ENCODE measurements at places on chromosomes 3 and 15.

- DNase-seq, result no peak
Observed at GRCh38 chr15:75775296-75776064, 62.8 kb upstream of the CSPG4 start.

- peak; percentile 41 for DNase-seq
Observed at GRCh38 chr15:63198371-63199250, 9.2 kb downstream of the RAB8B start.

- DNase-seq, result no peak
Observed at GRCh38 chr15:41996921-41997592, 23.8 kb downstream of the PLA2G4E start.

GRCh38 chr15:74867466-74868038 lies 5.6 kb downstream of the SCAMP2 start:
- no peak for DNase-seq

- no peak for DNase-seq
Observed at GRCh38 chr3:143502081-143502480, 346.2 kb downstream of the SLC9A9 start.

- no peak for DNase-seq
Observed at GRCh38 chr3:18194431-18194830, 230.7 kb downstream of the SATB1 start.

DNA sequence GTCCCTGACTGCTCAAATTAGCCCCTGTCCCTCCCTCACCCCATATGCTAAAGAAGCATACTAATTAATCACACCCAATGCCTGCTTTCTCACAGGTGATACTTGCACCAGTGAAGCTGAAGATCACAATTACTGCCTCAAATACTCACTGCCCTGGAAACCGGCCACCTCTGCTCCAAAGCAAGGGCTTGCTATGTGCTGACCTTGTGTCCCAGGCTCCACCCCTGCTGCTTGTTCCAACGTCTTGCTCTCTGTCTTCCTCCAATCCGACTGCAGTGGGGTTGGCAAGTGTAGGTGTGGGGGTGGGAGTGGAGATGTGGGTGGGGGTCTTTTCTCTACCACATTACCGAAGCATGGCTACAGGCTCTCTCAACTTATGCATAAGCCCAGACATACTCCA lies 55.7 kb upstream of the PSMD6 start:
- DNase-seq, result no peak

DNA sequence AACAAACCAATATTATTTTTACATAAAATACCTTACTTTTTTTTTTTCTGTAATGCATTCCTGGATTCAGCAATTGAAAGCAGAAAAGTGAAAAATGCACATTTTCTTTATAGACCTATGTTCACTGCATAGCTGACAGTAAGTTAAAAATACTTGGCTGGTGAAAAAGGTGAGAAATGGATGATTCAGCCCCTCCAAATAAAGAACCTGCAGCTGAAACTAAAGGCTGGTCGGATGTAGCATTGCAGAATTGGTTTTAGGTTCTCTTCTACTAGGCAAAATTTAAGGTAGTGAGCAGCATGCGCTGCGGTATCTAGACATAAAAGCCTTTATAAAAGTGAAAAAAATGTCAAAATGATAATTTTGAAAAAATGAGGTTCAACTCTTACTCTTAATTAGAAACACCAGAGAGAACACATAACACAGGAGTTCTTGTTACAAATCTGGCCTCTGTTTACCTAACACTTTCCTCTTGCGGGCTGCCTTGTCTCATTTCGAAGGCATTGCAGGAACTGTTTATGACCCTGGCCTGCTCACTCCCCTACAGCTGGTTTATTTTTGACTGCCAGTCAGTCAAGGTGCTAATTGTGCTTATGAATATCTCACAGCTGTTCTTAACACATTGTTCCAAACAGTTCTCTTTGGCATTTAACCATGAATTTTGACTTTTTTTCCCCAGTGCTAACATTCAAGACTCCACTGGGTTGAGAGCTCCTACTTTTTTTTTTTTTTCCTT lies 455.4 kb upstream of the TBL1XR1 start:
- no peak for DNase-seq

DNA sequence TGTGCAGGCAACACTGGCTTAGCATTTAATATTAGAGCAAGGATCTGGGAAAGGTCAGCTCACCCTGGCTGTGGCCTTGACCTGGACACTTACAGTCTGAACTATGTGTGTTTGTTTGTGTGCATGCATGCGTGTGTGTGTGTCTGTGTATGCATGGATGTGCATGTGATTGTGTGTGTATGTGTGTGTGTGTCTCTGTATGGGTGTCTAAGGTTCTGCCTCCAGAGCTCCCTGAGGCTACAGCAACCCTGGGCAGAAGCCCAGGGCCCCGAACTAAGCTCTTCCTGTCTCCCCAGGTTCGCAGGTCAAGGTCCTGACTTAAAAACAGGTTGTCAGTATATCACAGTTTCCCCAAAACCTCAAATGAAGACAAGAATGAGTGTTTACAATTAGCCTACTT lies 51.3 kb downstream of the SUSD5 start:
- DNase-seq, result no peak

- DNase-seq, result no peak
Observed at GRCh38 chr3:157920822-157921700, 185.2 kb downstream of the SHOX2 start.

GRCh38 chr3:42539871-42540714 lies 37.6 kb downstream of the VIPR1 start:
- DNase-seq, result peak; percentile 74

DNA sequence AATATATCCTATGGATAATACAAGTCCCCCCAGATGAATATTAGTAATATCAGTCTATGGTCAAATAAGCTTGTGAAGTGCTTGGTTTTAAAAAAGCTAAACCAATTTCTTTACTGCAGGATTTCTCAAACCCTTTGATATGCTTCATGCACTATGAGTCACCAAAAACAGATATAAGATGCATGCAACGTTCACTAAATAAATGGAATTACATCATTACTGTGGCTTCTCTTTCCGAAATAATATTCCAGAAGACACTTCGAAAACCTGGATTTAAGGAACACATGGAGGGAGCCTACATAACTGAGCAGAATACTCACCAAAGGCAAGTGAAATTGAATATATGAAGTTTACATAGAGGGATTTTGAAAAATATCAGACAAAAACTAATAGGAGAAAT lies 126.3 kb upstream of the ABI3BP start:
- no peak for DNase-seq

DNA sequence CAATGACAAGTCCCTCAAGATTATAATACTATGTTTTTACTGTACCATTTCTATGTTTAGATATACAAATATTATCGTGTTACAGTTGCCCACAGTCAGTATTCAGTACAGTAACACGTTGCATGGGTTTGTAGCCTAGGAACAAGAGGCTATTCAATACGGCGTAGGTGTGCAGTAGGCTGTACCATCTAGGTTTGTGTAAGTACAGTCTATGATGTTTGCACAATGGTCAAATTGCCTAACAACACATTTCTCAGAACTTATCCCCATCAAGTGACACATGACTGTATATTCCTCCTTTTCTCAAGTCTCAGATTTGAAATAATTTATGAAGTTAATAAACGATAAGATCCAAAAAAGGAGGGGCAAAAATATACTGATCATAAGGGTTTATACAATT lies 21.7 kb downstream of the ZDHHC3 start:
- DNase-seq, result no peak

DNA sequence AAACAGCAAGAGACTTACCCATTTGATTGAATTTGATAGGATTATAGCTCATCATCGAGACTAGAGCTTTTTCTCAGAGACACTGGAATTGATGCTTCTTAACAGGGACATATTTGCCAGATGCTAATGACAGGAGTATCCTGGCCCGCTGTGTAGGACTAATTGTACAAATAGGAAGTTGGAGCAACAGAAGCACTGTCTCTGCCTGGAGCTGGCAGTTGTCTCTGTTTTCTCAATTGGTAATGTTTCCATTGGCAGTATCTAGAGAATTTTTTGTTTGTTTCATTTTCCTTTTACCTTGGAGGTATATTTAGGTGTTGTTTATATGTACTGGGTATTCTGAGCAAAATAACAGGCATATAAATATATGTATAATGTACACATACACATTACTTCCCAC lies 8.9 kb upstream of the PCOLCE2 start:
- no peak for DNase-seq

GRCh38 chr15:70492240-70493177 lies 270.8 kb downstream of the UACA start:
- no peak for DNase-seq

GRCh38 chr3:188170461-188171459 lies 16.8 kb downstream of the LPP start:
- DNase-seq, result no peak

GRCh38 chr3:42647821-42648459 lies 5.6 kb upstream of the ZBTB47 start:
- DNase-seq, result no peak

- no peak for DNase-seq
Observed at GRCh38 chr3:57132674-57133073, 32.5 kb downstream of the IL17RD start.

DNA sequence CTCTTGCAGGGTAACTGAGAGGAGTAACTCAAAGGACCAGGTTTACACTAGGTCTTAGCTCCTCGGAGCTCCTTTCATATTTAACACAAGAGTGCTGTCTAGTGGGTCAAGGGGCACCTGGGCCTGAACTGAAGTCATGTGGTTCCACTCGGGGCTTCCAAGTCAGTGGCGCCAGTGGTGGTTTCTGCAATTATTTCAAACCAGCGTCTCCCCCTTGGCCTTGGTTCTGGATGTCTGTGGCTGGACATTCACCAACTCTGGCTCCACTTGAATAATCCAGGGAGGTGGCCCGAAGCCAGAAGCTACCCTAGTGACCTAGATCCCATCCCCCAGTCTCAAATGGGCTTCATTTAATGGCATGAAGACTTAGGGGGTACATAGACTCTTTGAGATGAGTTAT lies 144.3 kb upstream of the ADAMTS9 start:
- no peak for DNase-seq

DNA sequence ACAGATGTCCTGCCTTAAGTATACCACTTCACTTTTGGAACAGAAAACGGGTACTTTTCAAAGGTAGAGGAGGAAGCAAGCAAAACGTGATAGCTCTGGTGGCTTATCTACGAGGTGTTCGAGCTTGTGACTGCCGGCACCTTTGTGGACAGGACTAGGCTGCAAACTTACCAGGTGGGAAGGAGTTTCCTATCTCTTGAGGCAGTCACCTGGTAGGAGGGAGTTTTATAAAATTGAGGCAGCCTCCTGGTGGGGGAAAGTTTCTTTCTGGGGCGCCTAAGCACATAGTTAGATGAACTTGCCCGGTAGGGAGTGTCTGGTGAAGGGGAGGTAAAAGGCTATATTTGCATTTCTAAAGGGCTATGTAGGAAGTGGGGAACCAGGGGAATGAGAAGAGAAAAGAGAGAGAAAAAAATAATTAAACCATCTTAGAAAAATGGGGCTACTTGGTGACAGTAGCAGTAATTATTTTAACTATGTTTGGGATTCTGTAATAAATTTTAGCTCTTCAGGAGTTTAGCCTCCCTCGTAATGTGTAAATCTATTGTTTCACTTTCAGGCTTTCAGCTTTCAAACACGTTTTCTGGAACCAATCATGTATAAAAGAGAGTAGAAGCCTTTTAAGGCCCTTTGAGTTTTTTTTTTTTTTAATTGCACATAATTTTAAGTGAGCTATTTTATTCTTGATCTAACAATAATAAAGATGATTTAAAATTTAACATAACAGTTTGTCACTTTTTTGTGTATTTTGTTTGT lies 131.0 kb downstream of the IL5RA start:
- no peak for DNase-seq

- no peak for DNase-seq
Observed at GRCh38 chr3:123660900-123661299, 76.0 kb upstream of the HACD2 start.

GRCh38 chr3:45988362-45988761 lies 7.3 kb downstream of the FYCO1 start:
- no peak for DNase-seq

DNA sequence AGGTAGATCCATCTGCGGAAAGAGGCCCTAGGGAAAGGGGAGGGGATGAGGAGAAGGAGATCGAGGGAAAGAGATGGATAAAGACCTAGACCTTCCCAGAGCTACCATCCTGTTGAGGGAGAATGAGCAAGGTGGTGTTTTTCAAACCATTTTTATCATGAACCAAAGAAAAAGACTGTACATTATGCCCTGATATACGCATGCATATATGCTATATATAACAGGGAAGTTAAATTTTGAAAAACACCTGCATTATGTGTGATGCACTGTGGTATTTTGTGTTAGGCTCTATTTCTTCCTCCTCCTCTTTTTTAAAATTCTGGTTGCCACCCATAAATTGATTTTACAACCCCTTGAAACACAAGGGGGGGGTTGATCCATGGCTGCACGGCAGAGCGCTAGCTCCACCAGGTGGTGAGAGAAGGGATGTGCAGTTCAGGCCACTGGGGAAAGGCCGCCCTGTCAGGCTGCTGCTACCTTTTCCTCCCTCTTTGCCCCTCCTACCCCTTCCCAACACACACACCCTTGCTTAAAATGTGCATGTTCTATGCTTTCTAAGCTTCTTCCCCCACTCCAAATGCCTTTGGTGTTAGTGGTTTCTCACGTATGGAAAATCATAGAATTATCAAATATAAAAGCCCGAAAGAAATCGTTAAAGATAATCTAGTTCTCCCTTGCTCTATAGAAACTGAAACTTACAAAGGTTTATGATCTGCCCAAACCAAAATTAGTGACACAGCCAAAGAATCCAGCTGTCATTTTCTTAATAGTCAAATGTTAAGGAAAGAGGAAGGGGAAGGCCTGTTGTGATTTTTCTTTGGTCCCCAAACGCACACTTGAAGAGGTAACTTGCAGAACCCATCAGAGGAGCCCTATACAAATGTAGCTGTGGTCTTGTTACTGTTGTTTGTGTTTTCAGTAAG lies 262.0 kb upstream of the UMPS start:
- peak; percentile 22 for DNase-seq

DNA sequence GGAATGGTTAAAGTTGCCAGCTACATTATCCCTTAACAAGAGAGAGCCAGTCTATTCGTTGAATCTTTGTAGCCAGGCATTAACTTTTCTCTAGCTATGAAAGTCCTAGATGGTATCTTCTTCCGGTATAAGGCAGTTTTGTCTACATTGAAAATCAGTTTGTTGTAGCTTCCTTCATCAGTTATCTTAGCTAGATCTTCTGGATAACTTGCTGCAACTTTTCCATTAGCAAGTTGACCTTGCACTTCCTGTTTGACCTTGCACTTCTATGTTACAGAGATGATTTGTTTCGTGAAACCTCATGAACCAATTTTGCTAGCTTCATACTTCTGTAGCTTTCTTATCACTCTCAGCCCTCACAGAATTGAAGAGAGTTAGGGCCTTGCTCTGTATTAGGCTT lies 24.1 kb downstream of the TOPAZ1 start:
- DNase-seq, result no peak

DNA sequence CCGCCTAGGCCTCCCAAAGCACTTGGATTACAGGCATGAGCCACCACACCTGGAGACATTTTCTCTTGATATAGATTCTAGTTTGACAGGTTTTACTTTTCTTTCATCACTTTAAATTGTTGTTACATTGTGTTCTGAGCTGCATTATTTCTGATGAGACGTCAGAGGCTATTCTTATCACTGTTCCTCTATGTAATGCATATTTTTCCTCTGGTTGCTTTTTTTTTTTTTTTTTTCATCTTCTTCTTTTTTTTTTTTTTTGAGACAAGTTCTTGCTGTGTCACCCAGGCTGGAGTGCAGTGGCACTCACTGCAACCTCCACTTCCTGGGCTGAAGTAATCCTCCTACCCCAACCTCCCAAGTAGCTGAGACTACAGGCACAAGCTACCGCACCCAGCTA lies 41.2 kb downstream of the TRA2B start:
- no peak for DNase-seq
